KG1 (cell line): ENCODE measurements at places on chromosomes 6 and 20.

- DNase-seq = no peak
Observed at GRCh38 chr20:49573900-49574416, 6.0 kb upstream of the PTGIS start.

GRCh38 chr6:28215425-28215824 is 9.7 kb upstream of the ZSCAN9 start:
- no peak for DNase-seq

DNA sequence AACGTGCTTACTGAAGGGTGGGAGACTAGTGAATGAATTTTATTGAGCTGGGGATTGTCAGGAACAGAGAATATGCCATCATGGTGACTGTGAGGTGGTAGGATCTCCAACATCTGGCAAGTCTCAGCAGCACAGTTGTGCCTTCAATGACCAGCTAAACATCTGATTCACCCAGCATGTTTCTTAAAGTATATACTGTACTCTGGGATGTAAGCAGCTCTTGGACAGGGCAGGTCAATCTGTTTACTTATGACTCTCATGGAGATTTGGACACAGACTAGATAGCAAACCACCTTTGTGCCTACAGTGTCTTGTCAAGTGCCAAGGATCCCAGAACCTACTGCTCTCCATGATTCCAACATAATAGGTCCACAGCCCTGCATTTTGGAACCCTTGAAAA is 801.0 kb upstream of the CITED2 start:
- no peak for DNase-seq

DNA sequence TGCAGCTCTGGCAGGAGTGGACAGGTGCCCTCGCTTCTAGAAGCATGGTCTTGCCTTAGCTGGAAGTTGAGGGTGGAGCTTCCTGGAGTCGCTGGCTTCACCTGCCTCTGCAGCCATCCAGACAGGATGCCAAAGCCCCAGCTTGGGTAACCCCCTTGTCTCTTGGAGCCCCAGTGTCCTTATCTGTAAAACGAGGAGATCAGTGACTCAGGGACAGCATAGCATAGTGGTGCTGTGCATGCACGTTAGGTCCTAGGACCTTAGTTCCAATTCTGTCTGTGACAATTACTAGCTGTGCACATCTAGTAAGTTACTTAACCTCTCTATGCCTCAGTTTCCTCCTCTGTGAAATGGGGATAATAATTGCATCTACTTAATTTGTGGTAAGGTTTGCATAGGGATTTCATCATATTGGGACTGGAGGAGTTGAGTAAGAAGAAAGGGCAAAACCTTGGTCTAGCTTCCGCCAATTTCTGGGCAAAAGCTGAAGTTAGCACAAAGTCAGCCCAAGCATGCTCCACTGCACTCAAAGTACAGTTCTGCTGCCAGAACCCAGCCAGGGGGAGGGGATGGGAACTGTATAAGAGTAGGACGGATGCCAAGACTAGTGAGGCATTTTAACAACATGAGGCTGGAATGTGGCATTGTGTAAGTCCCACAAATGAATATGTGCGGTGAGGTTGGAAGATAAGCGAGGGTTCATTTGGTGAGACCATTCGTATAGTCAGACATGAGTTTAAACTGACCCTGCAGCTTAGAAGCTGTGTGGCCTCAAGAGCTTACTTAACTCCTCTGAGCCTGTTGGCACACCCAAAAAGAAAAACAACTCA is 24.5 kb downstream of the TOX2 start:
- no peak for DNase-seq

GRCh38 chr6:96460052-96460700 is 61.4 kb upstream of the UFL1 start:
- DNase-seq = no peak
